G401 (cell line): ENCODE measurements at places on chromosomes 16 and 17.
A peak's percentile ranks its signal among the peaks of the same experiment; 100 is the strongest.

DNA sequence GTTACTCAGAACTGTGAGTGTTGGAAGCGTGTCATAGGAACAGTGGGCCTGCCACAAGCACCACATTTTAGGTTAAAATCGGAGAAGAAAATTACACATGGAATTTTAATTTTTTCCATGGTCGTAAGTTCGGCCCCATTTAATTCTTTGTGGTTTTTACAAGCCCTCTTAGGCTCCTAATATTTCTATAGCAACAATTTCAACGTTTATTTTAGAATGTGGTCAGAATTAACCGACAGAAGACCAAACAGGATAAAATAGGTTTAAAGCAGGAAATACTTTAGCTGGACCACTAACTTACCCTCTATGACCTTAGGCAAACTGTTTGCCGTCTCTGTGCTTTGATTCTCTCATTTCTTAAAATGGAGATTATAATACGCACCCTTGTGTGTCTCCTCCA is 69.9 kb downstream of the FTO start:
- no peak for DNase-seq

GRCh38 chr17:42275527-42276358 is 448 bp downstream of the STAT5B start:
- DNase-seq = peak; percentile 48

- DNase-seq = peak; percentile 5
These were observed 65.8 kb upstream of the SMIM36 start for GRCh38 chr17:55576996-55577586.

DNA sequence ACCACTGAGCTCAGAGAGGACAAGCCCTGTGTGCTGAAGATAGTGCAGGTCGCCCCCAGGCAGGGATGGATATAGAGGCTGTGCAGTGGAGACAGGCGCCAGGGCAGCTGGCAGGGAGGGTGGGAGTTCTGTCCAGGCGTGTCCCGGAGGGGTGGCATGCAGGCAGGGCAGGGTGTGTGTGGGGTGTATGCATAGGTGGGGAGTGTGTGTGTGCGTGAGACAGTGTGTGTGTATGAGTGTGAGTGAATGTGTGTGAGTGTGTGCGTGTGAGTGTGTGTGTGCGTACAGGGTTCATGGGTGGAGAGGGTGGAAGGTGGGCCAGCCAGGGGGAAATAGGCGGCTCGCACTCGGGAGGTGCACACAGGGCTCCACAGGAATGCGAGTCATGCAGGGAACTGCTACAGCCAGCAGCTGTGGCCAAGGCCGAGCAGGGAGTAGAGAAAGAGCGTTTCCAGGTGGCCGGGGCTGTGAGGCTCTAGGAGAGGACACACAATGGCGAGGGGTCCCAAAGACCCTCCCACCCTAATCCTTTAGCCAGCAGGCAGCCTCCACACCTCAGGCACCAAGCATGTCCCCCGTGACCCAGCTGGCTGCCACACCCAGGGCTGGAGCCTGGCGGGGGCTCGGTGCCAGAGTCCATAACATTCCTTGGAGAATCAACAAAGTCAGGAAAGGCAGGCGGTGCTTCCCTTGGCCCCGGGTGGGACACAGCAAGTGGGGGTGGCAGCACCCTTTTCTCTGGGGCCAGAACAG is 4.6 kb downstream of the PLCD3 start:
- no peak for DNase-seq

DNA sequence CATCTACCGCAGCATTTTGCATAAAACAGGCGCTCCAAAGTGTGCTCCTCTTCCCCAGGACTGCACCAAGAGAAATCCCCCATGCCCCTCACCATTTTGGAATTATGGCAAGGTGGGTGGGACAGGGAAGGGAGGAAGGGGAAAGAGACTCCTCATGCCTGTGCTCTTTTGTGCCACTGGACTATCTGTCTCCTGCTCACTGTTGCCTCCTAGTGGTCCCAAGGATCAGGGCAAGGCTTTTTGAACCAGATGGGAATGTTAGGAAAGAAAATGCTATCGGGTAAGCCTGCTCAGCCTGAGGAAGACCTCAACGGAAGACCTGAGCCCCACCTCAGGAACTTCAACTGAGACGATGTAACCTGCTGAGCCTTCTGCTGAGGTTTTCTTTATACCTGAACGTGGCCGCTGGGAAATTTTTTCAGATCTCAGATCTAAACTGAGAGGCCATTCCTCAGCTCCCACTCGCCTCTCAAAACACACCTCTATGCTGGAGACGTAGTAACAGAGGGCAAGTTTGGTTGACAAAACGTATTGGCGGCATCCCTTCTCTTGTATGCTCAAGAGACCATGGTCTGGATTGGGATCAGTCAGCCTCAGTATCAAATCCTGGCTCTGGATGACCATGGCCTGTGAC is 58.3 kb downstream of the SPACA3 start:
- DNase-seq = peak; percentile 21

DNA sequence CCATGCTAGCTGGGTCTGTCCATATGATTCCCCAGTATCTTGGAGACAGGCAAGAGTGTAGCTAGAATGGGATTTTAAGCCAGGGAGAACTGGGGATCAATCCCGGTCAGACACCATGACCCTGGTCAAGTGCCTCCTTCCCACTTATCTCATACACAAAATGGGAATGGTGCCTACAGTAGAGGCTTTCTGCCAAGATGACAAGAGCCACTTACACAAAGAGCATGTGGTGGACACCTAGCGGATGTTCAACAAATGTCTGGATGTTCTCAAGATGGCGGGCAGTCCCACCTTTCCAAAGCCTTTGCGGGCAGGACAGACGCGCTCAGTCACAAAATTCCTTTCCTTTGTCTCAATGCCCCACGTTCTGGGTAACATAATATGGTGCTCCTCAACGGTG is 57.3 kb downstream of the MAF start:
- DNase-seq = no peak

DNA sequence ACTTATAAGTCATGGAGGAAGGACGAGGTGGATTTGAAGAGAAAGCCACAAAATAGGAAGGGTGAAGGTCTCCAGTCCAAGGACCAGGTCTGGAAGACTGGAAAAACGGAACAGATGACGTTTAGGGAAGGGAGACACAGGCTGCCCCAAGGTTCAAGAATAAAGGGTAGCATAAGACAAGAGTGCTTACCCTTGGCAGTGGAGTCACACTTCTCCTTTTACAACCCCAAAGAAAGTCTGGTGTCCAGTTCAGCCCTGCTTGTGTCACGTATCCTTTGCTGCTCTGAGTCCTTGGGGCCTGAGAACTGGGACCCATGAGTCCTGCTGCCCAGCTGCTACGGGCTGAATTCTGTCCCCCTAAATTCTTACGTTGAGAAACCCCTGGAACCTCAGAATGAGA is 13.0 kb upstream of the GGA2 start:
- no peak for DNase-seq

DNA sequence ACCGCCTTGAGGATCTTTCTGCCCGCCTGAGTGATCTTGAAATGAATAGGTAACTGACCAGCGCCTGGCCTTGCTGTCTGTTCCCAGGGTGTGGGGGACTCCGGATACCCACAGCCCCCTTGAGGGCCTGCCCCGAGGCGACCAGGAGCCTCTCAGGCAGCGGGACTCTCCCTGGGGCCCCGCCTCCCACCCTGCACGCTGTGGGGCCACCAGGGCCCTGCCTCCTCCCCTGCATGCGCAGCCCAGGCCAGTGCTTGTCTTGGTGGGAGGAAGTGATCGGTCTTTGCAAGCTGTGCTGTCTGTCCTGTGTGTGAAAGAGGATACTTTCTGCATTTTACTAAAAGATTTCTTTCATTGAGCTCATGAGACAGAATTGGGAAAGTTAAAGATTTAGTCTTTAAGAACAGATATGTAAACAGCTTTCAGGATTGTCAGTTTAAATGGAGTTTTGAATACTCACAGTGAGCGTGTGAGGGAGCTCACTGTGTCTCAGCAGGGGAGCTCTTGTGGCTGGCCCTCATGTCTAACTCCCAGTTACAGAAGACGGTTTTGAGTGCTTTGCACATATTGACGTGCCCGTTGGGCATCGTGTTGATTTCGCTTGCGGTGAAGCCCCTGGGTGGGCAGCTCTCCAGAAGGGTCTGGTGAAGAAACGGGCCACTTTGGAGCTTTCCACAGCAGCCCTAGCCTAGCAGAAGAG is 36.1 kb upstream of the CAPN15 start:
- no peak for DNase-seq

DNA sequence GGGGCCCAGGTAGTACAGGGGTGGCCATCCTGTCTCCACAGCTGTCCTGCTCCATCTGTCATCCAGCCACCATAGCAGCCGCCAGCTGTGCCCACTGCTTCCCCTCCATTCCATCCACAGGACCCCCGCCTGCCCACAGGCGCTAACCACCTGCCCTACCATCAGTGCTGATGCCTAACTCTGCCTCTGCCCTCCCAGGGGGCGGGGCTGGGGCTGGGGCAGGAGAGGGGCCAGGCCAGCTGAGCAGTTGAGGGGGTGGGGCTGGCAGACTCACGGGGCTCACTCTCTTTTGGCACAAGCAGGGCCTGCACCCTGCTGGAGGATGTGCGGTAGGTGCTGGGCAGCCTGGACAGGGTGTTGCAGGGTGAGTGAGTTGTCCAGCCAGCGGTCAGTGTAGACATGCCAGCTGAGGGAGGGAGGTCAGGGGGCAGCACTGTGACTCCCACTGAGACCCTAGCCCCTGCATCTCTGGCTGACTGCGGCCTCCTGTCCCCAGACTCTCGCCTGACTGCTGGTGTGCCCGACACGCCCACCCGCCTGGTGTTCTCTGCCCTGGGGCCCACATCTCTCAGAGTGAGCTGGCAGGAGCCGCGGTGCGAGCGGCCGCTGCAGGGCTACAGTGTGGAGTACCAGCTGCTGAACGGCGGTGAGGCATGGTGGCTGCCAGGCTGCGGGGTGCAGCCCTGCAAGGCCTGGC is 9.6 kb downstream of the GALK1 start:
- no peak for DNase-seq

- DNase-seq = no peak
These were observed 296.0 kb downstream of the CEP112 start for GRCh38 chr17:65895969-65896368.

- no peak for DNase-seq
These were observed at the start of gene HOXB8 for GRCh38 chr17:48615047-48615962. Gene HOXB8, minus strand, starts transcription at chr17:48615292. Its CDS starts 588 bp downstream, at chr17:48614704.

DNA sequence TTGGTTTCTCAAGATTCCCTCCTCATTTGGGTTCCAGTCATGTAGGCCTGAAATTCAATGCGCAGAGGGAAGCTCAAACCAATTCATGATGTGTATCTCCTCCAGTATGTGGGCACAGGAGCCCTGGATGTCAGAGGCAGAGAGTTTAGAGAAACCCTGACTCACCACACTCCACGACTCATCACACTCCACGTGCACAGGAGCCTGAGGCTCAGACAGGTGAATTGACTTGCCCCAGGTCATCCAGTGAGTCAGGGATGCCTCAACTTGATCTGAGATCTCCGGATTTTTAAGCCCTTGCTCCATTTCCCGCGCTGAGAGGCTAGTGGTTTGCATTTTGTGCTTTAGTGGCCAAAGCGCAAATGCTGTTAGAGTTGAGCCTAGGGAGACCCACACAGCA is 183.9 kb downstream of the HAPSTR1 start:
- DNase-seq = no peak

GRCh38 chr16:50797456-50797855 is 55.6 kb downstream of the CYLD start:
- DNase-seq = no peak

DNA sequence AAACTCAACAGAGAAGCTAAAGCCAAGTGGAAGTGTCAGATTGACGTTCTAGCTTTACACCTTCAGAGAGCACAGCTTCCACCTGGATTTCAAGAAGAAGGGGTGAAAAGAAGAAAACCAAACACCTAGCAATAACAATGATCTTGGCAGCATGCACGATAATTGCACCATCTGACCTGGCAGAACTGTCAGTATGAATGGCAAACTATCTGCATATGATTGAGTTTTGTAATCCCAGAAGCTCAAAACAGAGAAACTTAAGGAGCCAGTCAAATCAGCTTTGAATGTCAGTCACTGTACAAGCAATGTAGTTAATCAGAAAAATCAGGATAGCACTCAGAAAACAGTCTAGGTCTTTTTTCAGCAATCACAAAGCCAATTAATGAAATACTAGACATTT is 427.1 kb downstream of the ZFHX3 start:
- no peak for DNase-seq

GRCh38 chr16:80150978-80151721 is 389.6 kb upstream of the DYNLRB2 start:
- DNase-seq = no peak

GRCh38 chr16:29811896-29812665 is at the start of gene PRRT2:
Gene PRRT2, plus strand, starts transcription at chr16:29812193. Its CDS starts 862 bp downstream, at chr16:29813055.
- DNase-seq = peak; percentile 90

GRCh38 chr16:69150146-69150865 is 17.9 kb downstream of the UTP4 start:
- peak; percentile 71 for DNase-seq

- DNase-seq = no peak
These were observed 18.3 kb upstream of the HAS3 start for GRCh38 chr16:69087161-69087581.

DNA sequence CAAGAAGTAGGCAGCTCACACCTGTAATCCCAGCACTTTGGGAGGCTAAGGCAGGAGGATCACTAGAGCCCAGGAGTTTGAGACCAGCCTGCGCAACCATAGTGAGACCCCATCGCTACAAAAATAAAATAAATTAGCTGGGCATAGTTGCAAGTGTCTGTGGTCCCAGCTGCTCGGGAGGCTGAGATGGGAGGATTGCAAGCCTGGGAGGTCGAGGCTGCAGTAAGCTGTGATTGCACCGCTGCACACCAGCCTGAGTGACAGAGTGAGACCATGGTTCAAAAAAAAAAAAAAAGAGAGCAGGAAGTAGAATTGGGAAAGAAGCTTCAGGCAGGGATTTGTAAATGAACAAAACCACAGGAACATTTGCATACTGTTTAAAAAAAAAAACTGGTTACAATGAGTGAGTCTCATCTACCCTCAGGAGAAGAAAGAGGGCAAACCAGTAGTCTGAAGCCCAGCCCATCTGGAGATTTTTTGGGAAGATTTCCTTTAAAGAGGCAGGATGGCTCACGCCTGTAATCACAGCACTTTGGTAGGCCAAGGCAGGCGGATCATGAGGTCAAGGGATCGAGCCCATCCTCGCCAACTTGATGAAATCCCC is 7.9 kb downstream of the MPV17L start:
- no peak for DNase-seq

DNA sequence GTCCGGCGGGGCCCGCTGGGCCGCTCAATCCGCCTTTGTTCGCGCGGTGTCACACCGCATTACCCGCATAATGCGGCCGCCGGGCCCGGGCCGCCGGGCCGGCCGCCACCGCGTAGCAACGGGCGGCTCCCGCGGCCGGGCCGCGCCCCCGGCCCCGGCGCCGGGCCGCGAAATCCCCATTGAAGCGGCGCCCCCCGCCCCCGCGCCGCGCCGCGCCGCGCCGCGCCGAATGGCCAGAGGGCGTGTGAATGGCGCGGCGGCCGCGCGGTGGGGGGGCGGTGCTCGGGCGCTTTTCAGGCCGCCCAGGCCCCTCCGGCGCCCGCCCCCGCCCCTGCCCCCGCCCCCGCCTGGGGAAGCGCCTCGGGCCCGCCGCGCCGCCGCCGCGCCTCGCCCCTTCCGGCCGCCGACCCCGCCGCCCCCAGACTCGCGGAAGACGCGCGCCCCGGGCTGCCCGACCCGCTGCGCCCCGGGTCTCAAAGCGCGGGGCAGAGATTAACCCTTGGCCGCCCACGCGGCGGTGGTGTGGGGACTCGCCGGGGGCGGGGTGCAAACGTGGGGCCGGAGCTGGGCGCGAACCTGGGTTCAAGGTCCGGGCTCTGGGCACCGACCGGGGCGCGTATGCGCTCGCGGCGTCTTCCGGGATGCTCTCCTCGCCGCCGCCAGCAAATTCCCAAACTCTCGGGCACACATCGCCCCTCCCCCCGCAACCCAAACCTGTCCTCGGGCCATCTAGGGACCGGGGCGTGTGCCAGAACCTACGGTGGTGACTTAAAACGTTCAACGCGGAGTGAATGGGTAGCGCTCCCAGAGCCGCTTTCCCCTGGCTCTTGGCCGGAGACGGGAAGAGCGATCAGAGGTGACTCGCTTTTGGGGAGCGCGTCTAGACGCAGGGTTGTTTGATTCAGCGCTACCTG is 46.7 kb downstream of the WNT3 start:
- DNase-seq = peak; percentile 34
